ENCODE measurements at places on chromosomes 5 and 9.

- no peak for DNase-seq
Observed at GRCh38 chr9:137666955-137667670, 48.3 kb downstream of the EHMT1 start.

DNA sequence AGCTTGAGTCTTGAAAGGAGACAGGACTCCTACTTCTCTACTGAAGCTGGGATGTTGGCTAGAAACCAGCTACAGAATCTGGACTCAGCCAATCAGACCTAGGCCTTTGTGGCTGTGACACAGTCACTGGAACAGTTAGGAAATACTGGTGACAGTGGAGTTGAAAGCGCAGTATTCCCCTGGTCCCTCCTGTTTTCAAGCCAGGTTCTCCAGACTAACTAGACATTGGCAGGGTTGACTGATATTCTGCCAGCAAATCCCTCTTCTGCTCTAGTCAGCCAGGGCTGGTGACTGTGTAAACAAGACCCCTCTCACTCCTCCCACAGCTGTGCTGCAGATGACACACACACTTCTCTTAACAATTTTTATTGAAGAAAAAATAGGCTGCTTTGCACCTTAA is 8.7 kb downstream of the SHROOM1 start:
- DNase-seq = no peak

GRCh38 chr9:4828761-4829160 is 36.0 kb downstream of the RCL1 start:
- no peak for DNase-seq

GRCh38 chr5:107820429-107820828 is 149.7 kb upstream of the EFNA5 start:
- no peak for DNase-seq

DNA sequence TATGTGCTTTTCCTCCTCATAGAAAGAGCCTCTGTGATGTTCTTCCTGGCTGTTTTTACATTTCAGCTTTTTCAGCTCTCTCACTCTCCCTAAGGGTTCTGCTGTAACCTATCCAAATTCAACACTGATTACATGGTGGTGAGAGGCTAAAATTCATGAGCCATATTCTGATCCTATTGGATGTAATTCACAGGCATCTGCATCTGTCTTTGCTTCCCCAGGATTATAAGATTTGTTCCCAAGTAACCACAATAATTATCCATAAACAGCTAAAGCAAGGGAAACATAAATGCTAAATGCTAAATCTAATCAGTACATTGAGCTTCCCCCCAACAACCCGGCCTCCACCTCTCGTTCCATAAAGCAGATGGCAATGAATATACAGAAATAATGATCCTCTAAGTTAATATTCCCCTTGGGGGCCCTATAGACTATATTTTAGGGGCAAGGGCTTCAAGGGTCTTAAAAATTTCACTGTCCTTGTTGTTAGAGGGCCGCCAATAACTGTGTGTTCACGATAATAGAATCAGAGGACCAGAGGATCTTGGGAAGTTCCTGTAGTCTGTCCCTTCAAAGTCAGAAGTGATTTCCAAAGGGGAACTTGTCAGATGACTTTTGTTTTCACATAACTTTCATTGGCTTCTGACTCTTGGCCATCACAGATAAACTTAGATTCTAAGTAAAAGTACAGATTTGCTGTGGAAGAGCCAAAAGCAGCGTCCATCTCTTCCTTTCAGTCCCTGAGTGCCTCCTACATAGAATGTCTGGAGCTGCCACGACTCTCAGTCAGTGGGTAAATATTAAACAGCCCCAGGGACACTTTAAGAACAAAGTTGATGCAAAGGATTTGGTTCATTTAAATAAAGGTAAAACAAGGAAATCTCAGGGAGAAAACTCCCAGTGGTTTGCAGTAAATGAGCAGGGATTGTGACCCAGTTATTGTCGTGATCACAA is 125.6 kb downstream of the ALDH1A1 start:
- no peak for DNase-seq

- no peak for DNase-seq
Observed at GRCh38 chr9:98009936-98010335, 26.8 kb downstream of the ANP32B start.

GRCh38 chr9:7089406-7090193 is 331.8 kb downstream of the KDM4C start:
- no peak for DNase-seq

- DNase-seq = peak; percentile 73
Observed at GRCh38 chr5:42993516-42994245, 46.4 kb downstream of the ANXA2R start.

DNA sequence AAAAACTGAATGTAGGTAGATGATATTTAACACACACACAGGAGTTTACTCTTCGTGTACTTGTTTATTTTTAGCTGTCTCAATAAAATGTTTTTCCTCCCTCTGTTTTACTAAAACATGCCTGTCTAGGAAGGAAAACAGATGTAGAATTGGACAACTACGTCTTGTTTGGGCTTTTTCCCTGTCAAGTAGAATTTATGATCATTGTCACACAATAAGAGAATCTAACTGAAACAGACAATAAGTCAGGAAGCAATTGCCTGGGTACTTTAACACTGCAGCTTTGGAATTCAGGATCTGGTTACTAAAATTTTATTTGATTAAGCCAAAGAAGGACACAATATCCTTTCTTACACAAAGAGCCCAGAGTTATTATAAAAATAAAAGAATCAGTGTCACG is 164.2 kb downstream of the ZDHHC21 start:
- DNase-seq = no peak

- DNase-seq = no peak
Observed at GRCh38 chr9:37509536-37509935, 23.8 kb downstream of the POLR1E start.

DNA sequence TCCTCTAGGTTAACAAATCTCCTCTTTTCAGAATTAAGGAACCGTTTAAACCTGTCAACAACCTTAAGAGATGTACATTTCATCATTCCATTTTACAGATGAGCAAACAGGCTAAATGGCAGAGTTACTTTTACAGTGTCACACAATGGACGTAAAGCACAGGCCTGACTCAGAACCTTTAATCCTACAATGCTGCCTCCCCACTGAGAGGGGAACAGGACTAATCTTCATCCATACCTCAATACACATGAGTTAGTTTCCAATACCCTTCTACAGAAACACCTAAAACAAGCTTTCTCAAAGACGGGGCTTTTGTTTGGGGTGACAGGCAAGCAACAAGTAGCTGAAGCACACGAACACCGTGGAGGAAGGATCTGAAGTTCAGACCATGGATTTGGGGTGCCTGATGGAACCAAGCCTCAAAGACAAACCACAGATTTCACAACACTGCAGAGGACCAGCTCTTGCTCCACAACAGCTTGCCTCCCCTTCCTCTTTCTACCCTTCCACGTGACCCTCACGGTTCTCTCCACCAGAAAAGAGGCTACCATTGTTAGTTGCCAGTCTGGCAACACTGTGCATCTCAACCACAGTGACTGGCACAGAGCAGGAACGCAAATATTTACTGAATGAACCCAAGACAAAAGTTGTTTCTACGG is 1.8 kb downstream of the RNF130 start:
- no peak for DNase-seq

GRCh38 chr9:100472268-100472667 is 681 bp upstream of the TMEFF1 start:
- no peak for DNase-seq

- peak; percentile 54 for DNase-seq
Observed at GRCh38 chr5:138662599-138662998, 87.4 kb upstream of the HSPA9 start.

- no peak for DNase-seq
Observed at GRCh38 chr5:20145240-20145639, 157.2 kb upstream of the CDH18 start.

DNA sequence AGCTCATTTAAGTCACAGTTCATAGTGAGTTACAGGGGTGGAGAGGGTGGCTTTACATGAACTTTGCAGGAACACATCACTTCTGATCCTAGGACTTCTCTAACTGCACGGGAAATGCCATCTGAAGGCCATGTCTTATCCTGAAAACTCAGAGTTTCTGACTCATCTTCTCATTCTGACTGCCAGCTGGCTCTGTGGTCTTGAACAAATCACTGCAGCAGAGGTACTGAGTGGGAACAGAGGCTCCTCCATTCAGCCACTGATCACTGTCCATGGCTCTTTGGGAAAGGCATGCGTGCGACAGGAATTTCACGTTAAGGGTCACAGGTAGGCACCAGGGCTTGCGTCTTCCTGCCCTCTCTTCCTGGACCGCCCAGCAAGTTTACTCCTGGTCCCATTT is 114.6 kb upstream of the LRRTM2 start:
- no peak for DNase-seq

DNA sequence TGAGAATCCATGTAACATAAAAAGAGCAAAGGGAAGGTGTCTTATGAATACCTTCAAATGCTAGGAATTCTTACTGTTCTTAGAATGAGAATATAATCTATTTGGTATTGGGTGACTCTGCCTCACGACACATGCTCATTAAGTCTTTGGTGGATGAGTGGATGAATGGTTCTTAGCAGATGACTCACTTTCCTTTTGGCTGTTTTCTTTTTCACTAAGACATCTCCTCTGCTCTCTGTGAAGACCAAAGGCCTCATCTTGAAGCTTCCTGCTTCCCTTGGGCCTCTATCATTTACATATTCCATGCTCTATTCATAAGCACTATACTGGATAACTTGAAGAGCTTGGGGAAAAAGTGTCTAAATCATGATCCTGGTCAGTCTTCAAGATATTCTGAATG is 468.1 kb downstream of the SPATA31D1 start:
- DNase-seq = no peak

- DNase-seq = no peak
Observed at GRCh38 chr5:98570661-98571191, 202.7 kb upstream of the RGMB start.

GRCh38 chr5:162512935-162513565 is 445.5 kb downstream of the GABRG2 start:
- no peak for DNase-seq

DNA sequence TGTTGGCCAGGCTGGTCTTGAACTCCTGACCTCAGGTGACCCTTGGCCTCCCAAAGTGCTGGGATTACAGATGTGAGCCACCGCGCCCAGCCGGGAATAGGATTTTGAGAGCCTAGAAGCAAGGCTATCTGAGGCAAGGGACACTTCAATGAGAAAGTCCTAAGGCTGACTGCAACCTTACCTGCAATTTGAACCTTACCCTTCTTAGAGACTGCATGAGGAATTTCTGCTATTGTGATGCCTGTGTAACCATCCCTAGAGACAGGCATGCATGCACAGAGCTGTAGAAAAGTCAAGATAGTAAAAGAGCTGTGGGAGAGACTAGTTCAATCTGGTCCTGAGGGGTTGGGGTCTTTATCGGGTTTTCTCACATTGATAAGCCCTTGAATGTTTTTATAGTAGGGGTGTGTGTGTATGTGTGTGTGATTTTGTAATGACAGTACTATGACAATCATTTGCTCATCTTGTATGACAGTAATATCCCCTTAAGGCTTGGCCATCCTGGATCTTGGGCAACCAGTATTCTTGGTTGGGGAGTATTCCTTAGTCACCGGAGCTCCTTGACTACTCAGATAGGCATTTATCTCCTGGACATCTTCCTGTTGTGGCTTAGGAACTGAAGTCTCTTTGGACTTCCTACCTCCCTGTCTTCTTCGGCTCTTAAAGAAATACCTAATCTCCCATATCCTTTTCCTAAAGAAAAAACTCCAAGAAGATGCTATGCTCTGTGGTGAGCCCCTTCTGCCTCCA is 11.2 kb downstream of the DNAJB5 start:
- DNase-seq = no peak

- DNase-seq = no peak
Observed at GRCh38 chr5:55714339-55714738, 2.2 kb upstream of the SLC38A9 start.

- no peak for DNase-seq
Observed at GRCh38 chr9:37730256-37730655, 23.3 kb upstream of the TRMT10B start.

GRCh38 chr5:39716532-39717028 is 291.8 kb upstream of the DAB2 start:
- peak; percentile 42 for DNase-seq

DNA sequence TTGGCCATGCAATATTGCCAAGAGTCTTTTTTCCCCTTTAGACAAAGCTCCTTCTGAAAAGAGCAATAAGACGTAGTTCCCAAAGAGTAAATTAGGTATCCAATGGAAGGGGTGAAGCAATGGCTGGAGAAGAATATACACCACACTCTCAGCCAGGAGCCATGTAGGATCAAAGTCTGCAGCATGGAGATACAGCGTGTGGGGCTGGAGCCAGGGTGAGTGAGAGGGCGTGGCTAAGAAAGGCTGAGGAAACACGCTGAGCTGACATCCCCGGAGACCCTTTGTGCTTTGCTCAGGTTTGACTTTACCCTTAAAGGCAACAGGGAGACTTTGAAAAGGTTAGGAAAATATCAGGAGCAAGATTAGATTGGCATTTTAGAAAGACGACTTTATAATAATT is 87.1 kb upstream of the ELL2 start:
- no peak for DNase-seq

- no peak for DNase-seq
Observed at GRCh38 chr9:125851979-125852378, 104.8 kb downstream of the PBX3 start.

GRCh38 chr9:119078015-119078414 is 291.2 kb downstream of the BRINP1 start:
- DNase-seq = no peak

- DNase-seq = no peak
Observed at GRCh38 chr5:174294891-174295620, 249.6 kb downstream of the NSG2 start.

DNA sequence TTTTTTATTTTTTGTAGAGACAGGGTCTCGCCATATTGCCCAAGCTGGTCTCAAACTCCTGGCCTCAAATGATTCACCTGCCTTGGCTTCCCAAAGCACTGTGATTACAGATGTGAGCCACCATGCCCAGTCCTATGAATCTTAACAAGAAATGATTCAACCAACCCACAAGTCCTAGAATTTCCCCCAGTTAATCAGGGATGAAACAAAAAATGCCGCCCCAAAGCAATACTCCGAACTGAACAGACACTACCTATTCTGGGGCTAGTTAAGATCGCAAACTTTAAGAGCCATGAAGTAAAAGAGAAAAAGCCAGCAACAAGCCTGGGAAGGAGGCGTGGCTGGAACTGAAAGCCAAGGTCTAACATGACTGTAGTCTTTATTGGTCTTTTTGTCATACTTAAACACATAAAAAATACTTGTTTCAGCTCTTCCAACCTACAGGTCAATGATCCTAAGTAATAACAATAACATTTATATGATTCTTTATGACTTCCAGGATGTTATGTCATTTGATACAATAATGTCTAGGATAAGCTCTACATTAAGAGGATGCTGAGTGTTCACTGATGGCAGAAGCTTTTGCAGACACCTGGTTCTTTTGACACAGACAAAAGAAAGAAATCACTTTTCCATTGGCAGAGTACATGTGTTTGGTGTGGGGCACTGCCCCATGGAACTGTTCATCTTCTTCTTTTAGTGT is 361.1 kb upstream of the TLE4 start:
- no peak for DNase-seq

- DNase-seq = no peak
Observed at GRCh38 chr5:14465116-14465515, 116.5 kb upstream of the OTULINL start.

- DNase-seq = no peak
Observed at GRCh38 chr9:98164912-98165311, 27.5 kb downstream of the CORO2A start.
